ENCODE measurements at places on chromosomes 7 and 10. TPM values are rescaled to one million over a fixed set of nuclear protein-coding genes. Genes with fewer than 3 reads are reported as not detected.

DNA sequence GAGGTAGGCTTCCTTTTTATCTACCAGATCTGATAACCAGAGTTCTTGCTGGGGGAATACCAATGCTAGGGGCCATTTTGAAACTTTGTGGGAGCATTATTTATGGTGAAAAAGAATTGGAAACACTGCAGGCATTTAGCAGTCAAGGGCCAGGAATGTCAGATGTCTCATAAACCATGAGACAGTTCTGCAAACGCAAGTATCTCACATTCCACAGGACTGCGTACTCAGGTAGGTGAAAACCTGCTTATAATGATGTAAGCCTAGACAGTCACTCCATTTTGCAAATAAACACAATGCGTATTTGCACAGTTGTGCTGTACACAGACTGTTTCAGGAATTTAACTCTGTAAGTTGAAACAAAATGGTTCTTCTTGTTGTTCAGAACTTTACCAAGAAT is 33.9 kb downstream of the ECHDC3 start:
- H3K27me3 ChIP-seq = no peaks in the 10 kb centered on the region
- H3K4me3 ChIP-seq = no peak overlapping the region
- H3K36me3 ChIP-seq = no peaks in the 10 kb centered on the region
- DNase-seq = no peak

- H3K36me3 ChIP-seq = no peaks in the 10 kb centered on the region
- no peaks in the 10 kb centered on the region for H3K4me1 ChIP-seq
- no peaks in the 10 kb centered on the region for H3K27me3 ChIP-seq
- H3K4me3 ChIP-seq = no peak overlapping the region
- no peak overlapping the region for H3K27ac ChIP-seq
Observed at GRCh38 chr7:15475808-15476530, 85.8 kb downstream of the AGMO start.

- H3K4me1 ChIP-seq = peaks cover 5% of the 10 kb centered on the region
- no peak overlapping the region for H3K4me3 ChIP-seq
- no peaks in the 10 kb centered on the region for H3K36me3 ChIP-seq
- DNase-seq = peak; percentile 82
- H3K27ac ChIP-seq = peak overlapping the region; percentile 22
- H3K27me3 ChIP-seq = no peaks in the 10 kb centered on the region
Observed at GRCh38 chr10:34906067-34906965, 91.2 kb upstream of the PARD3 start.

- no peaks in the 10 kb centered on the region for H3K4me1 ChIP-seq
- no peak for DNase-seq
Observed at GRCh38 chr10:114195079-114195478, 15.9 kb downstream of the TDRD1 start.

DNA sequence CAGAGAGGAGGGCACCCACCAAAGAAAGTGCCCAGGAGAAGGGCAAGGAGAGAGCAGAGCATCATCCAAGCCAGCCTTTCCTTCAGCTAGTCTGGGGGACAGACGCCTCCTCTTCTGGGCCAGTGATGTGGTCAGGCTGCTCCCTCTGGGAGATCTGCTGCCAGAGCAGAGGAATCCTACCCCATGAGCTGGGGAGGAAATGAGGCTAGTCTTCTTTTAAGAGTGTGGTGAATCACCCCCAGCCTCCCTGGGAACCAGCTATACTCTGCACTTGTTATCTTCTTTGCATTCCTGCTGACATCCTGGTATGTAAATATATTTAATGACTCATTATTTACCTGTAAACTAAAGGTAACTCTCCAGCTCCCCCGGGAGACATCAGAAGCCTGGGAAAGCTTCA is 41.6 kb upstream of the EPHB6 start:
- no peak for DNase-seq
- H3K27me3 ChIP-seq = no peaks in the 10 kb centered on the region
- no peaks in the 10 kb centered on the region for H3K4me1 ChIP-seq
- no peak overlapping the region for H3K27ac ChIP-seq
- H3K4me3 ChIP-seq = no peak overlapping the region

DNA sequence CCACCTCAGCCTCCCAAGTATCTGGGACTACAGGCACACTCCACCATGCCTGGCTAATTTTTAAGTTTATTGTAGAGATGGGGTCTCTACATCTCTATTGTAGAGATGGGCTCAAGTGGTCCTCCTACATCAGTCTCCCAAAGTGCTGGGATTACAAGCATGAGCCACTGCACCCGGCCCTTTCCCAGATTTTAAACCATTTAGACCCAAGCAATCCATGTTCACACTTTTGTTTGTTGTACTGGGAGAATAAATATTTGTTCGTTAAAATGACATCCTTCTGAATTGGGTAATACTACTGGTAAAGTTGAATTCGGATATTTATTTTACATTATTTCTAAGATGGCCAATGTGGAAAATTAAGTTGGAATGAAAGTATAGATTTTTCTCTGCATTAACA is 52.7 kb downstream of the MINPP1 start:
- H3K27me3 ChIP-seq = no peaks in the 10 kb centered on the region
- no peaks in the 10 kb centered on the region for H3K36me3 ChIP-seq
- no peaks in the 10 kb centered on the region for H3K4me1 ChIP-seq
- no peak for DNase-seq

- no peak overlapping the region for H3K27ac ChIP-seq
- no peak overlapping the region for H3K4me3 ChIP-seq
- H3K27me3 ChIP-seq = no peaks in the 10 kb centered on the region
- DNase-seq = no peak
Observed at GRCh38 chr10:21499701-21500577, 25.5 kb downstream of the SKIDA1 start.

The HTR7 gene
- total RNA-seq = 0.77 TPM

The MRPL32 gene
- total RNA-seq = 65.7 TPM

The PIK3AP1 gene
- total RNA-seq = 15.6 TPM

The MYL10 gene
- not detected for total RNA-seq

Data from prostate gland (tissue), 2 donors.